Spleen (tissue), 13 donors: ENCODE measurements at places on chromosomes 11 and 22. TPM values are rescaled to one million over a fixed set of nuclear protein-coding genes. Genes with fewer than 3 reads are reported as not detected.

The CCDC116 gene
- 0.57 TPM for total RNA-seq

The FGF4 gene
- not detected for total RNA-seq

The APIP gene
- 30.0 TPM for total RNA-seq

The C11orf86 gene
- total RNA-seq: not detected

The TMPRSS6 gene
- total RNA-seq: 0.55 TPM

The GRM5 gene
- not detected for total RNA-seq

The GAL3ST1 gene
- total RNA-seq: 0.69 TPM

The TMEM121B gene
- 0.77 TPM for total RNA-seq

The SUSD2 gene
- total RNA-seq: 1.4 TPM

The MRPL23 gene
- 44.5 TPM for total RNA-seq

The FAM180B gene
- total RNA-seq: not detected

The PHF21A gene
- 109 TPM for total RNA-seq

The MS4A1 gene
- 237 TPM for total RNA-seq

The DRD4 gene
- 0.70 TPM for total RNA-seq
